ENCODE measurements at places on chromosomes 12 and 14.

- DNase-seq = no peak
Measured at GRCh38 chr14:94009767-94010166, 12.7 kb downstream of the CCDC197 start.

GRCh38 chr12:617304-617915 is 45.8 kb downstream of the NINJ2 start:
- no peak for DNase-seq

DNA sequence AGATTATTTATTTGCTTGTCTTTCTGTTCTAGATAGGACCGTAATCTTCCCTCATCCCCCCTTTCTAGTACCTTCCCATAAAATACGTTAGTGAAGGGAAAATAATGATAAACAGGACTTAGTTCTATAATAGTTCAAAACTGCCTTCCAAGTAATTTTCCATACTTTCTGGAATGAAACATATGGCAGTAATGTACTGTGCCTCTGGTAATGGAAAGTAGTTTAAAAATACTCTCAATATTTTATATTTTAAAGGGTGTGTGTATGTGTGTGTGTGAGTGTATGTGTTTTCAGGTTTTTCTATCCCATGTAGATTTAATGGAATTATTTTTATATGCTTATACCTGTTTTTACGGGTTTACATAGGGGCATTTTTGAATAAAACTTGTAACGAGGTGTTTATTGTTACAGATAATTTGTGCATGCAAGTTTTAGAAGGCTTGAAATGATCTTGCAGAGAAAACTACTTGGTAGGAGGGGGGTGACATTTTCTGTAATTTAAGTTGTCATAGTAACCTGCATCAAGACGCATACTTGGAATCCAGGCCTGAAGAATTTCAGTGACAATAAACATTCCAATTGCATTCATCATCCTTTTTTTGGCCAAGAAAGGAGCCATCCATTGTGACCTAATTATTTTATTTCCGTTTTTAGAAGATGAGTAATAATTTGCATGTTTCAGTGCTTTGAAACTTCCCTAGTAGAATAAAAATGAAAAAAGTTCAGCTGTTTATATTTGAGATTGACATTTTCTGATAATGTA is 38.9 kb downstream of the RASSF8 start:
- DNase-seq = no peak

- no peak for DNase-seq
Measured at GRCh38 chr14:36974985-36975384, 197.4 kb downstream of the SLC25A21 start.

DNA sequence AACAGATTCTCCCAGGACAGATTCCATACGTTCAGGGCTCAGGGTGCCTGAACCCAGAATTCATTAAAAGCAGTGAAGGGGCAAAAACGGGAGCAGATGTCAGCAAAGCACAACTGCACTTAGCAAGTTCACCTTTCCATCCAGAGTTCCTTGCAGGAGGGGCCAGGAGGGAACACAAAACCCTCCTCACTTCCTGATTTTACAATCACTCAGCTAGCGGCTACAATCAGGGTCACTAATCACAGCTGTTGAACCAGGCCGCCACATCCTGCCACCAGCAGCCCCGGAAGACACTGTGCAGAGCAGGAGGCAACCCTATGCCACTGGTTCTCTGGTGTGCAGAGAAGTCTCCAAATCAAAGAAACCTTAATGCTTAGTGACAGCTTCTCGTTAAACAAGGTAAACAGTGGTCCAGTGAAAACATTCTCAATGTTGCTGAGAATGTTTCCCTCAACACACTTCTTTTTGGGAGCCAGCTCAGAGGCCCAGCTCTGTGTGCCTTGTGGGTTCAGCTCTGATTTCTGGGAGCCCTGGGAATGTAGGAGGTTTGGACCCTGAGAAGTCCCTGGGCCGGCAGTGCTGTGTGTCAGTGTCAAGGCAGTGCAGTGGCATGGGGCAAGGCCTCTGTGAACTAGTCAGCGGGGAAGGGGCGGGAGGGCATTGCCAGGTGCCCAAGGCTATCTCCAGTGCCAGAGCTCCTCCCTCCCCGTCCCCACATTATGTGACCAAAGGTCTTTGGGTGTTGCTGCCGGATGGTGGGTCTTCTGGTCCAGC is 54.5 kb downstream of the VCPKMT start:
- DNase-seq = no peak

GRCh38 chr14:34668111-34668510 is 38.2 kb upstream of the SNX6 start:
- DNase-seq = no peak

DNA sequence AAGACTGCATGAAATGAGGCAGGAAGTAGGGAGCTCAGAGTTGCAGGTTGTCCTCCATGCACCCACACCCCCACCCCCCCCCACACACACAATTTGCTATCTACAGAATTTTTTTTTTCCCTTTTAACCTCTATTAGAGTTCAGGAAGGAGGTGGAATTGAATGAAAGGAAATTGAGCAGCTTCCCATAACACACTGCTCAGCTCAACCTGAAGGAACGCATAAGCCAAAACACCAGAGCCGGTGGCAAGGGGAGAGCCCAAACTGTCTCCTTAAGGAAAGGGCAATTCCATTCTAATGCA is 74.1 kb downstream of the NUAK1 start:
- DNase-seq = no peak

- DNase-seq = peak; percentile 73
Measured at GRCh38 chr12:17928708-17929366, 161.2 kb downstream of the RERGL start.

DNA sequence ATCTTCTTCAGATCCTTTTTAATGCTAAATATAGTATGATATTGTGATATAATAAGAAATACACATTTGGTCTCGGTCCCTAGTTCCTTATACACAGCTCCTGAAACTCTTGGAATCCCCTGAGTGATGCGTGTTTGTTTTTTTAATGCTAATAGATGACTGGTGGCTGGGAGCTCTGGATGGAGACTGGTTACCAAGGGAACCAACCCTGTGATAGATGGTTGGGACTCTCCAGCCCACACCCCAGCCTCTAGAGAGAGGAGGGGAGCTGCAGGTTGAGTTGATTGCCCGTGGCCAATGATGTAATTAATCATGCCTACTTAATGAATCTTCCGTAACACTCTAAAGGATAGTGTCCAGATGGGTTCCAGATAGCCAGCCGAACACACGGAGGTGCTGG is 140.6 kb downstream of the FBXL14 start:
- no peak for DNase-seq

DNA sequence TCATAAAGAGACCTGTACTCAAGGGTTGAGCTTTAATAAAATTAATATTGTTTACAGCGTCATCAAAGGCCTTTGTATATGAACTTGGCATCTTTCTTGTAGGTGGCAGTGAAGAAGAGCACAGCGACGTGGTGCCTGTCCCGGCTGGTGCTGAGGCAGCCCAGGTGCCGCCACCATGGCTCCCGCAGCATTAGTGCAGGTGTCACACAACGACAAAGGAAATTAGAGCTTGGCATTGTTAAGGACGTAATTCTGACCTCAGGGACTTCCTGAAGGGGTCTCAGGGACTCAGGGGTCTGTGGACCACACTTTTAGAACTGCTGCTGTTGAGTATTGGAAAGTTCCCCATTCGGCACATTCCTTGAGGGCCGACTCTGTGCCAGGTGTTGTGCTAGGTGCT is 24.1 kb downstream of the EML1 start:
- no peak for DNase-seq

GRCh38 chr12:21444193-21445146 is 7.0 kb downstream of the PYROXD1 start:
- no peak for DNase-seq

DNA sequence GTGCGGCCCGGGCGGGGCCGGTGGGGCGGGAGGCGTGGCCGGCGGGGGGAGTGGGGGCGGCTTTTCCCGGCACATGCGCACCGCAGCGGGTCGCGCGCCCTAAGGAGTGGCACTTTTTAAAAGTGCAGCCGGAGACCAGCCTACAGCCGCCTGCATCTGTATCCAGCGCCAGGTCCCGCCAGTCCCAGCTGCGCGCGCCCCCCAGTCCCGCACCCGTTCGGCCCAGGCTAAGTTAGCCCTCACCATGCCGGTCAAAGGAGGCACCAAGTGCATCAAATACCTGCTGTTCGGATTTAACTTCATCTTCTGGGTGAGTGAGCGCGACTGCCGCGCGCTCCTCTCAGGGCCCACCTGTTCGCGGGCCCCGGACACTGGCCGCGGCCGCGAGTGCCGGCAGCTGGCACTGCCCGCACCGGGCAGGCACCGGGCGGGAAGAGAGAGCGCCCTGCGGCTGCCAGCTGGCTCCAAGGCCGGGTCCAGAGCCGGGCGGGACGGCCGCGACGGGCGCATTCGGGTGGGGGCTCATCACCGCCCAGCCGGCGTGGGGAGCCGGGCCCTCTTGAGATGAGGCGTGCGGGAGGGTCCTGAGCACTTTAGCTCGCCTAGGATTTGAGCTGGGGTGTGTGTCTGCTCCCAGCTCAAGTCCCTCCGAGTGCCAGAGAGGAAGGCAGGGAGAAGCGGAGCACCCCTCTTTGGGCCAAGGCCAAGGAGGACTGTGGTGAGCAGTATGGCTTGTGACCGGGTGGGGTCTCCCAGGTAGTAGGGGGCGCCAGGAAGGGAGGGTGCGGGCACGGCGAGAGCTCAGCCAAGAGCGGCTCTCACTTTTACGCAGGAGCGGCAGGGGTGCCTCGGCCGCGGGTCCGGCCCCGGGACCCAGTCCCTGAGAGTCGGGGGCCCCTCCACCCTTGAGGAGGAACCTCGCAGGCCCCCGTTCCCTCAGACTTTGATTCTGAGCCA is at the start of gene CD9:
CD9 (plus strand) TSS at position 145 of the 957 bp plus-strand sequence; CDS start at position 245, 100 bp downstream.
- DNase-seq = no peak

GRCh38 chr12:7832059-7832696 is 40.5 kb downstream of the SLC2A14 start:
- peak; percentile 6 for DNase-seq

DNA sequence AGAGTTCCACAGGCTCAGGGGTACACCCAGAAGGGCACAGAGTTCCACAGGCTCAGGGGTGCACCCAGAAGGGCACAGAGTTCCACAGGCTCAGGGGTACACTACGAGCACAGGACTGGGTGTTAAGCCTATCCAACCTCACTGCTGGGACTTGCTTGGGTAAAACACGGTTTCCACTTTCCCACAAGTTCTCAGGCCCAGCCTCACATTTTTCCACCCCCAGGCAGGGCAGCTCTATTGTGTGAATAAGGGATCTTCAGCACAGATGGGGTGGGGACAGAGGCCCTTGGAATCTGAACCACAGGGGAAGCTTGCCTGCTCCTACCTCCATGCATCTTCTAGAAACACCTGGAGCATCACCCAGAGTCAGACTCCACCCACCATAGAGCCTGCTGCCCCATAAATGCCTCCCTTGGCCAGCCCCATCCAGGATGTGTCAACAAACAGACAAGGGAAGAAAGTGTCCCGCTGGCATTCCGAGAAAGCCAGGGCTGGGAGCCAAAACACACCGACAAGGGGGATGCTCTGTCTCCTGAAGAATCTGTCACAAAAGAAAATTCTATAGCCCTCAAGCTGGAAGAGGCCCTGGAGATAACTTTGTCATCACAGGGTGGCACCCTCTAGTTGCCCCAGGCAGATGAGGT is 4.8 kb downstream of the CRACR2A start:
- no peak for DNase-seq
